Effector memory CD4-positive, alpha-beta T cell (primary cell): ENCODE measurements at places on chromosomes 7 and 10.

DNA sequence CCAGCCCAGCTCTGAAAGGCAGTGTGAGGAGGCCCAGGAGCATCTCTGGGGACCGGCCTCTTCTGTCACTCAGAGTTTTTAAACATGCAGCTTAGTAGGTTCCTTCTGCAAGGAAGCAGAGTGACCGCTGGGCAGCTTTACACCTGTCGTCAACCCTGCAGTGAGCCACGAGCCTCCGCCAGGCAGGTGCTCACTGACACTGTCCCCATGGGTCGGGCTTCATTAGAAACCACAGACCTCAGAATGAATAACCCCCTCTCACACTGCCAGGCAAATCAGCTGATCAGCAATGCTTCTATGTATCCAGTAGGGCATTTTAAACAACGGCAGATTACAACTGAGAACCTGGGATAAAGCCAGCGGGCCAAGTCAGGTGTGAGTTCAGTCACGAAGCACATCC lies 106.1 kb downstream of the MAD1L1 start:
- H3K36me3 ChIP-seq = no peaks in the 10 kb centered on the region
- H3K27ac ChIP-seq = no peak overlapping the region

GRCh38 chr10:130395248-130395936 lies 259.2 kb downstream of the GLRX3 start:
- no peak overlapping the region for H3K27ac ChIP-seq
- DNase-seq = no peak
- H3K4me1 ChIP-seq = no peaks in the 10 kb centered on the region
- H3K36me3 ChIP-seq = no peaks in the 10 kb centered on the region

DNA sequence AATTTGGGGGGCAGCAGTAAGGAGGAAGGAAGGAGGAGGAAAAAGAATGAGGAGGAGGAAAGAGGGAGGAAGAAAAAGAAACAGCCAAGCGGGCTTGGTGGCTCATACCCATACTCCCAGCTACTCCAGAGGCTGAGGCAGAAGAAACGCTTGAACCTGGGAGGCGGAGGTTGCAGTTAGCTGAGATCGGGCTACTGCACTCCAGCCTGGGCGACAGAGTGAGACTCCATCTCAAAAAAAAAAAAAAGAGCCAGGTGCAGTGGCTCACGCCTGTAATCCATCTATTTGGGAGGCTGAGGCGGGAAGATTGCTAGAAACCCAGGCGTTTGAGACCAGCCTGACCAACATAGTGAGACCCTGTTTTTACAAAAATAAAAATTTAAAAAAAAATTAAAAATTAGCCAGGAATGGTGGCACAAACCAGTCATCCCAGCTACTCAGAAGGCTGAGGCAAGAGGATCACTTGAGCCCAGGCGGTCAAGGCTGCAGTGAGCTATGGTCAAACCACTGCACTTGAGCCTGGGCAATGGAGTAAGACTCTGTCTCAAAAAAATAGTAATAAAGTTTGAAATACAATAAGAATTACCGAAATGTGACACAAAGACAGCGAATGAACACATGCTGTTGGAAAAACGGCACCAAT lies 14.1 kb upstream of the CRCP start:
- peak overlapping the region; percentile 42 for H3K27ac ChIP-seq
- peaks cover 3% of the 10 kb centered on the region for H3K4me1 ChIP-seq
- DNase-seq = no peak
- H3K36me3 ChIP-seq = no peaks in the 10 kb centered on the region
- H3K27me3 ChIP-seq = no peaks in the 10 kb centered on the region

DNA sequence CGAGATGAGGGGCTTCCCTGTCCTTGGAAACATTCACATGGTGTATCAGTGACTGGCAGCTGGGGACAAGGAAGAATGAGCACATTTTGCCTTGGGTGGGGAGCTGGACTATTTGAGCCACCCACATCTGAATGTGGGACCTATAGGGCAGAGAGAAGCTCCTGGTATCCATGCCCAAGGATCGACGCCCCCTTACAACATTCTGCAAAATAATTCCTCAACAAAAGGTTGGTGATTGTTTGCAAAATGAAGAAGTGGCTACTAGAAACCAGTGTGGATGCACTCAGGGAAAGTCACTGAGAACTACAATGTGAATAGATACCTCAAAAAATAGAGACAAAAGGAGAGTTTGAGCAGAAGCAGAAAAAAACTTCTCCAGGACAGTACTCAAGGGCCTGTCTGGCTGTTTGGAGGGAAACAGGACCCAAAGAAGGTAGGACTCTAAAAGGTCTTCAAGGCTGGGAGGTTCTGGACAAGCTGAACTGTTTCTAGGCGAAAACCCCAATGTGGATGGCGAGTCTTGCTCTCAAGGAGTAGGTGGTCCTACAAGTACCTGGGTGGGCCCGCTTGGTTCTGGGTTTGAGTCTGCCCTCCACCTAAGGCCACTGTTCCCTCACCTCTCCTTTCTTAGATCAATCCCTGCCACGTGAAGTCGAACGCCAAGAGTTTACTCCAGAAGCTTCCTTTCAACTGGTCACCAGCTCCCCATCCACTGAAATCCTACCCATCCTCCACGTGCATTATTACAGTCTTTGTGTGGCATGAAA lies 125.0 kb upstream of the ZNF746 start:
- peaks cover 29% of the 10 kb centered on the region for H3K36me3 ChIP-seq
- no peak overlapping the region for H3K4me3 ChIP-seq
- no peak for DNase-seq

- no peaks in the 10 kb centered on the region for H3K36me3 ChIP-seq
- H3K27me3 ChIP-seq = no peaks in the 10 kb centered on the region
- no peak for DNase-seq
These were observed 6.4 kb upstream of the PRTFDC1 start for GRCh38 chr10:24958721-24959381.

- H3K4me3 ChIP-seq = no peak overlapping the region
- no peak overlapping the region for H3K27ac ChIP-seq
- no peaks in the 10 kb centered on the region for H3K27me3 ChIP-seq
- H3K36me3 ChIP-seq = no peaks in the 10 kb centered on the region
These were observed 36.9 kb downstream of the TAF3 start for GRCh38 chr10:7855205-7855604.

GRCh38 chr7:135341049-135341448 lies 107.4 kb downstream of the STRA8 start:
- H3K4me1 ChIP-seq = no peaks in the 10 kb centered on the region
- no peaks in the 10 kb centered on the region for H3K36me3 ChIP-seq
- H3K4me3 ChIP-seq = no peak overlapping the region
- H3K27me3 ChIP-seq = no peaks in the 10 kb centered on the region

GRCh38 chr10:59362959-59363381 lies 621 bp upstream of the FAM13C start:
- H3K36me3 ChIP-seq = no peaks in the 10 kb centered on the region
- no peak overlapping the region for H3K27ac ChIP-seq
- H3K27me3 ChIP-seq = no peaks in the 10 kb centered on the region
- H3K4me3 ChIP-seq = no peak overlapping the region
- no peaks in the 10 kb centered on the region for H3K4me1 ChIP-seq

DNA sequence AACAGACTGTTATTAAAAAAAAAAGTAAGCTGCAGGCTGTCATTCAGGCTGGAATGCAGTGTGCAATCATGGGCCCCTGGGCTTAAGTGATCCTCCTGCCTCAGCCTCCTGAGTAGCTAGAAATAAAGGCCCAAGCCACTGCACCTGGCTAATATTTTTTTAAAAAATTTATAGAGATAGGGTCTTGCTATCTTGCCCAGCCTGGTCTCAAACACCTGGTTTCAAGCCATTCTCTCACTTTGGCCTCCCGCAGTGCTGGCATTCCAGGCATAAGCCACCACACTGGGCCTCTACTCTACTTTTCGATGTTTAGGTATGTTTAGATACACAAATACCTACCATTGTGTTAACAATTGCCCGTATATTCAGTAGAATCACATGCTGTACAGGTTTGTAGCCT lies 270.4 kb upstream of the PRKCQ start:
- no peak overlapping the region for H3K4me3 ChIP-seq
- no peaks in the 10 kb centered on the region for H3K4me1 ChIP-seq
- no peaks in the 10 kb centered on the region for H3K36me3 ChIP-seq
- DNase-seq = no peak
- H3K27me3 ChIP-seq = no peaks in the 10 kb centered on the region
- no peak overlapping the region for H3K27ac ChIP-seq

DNA sequence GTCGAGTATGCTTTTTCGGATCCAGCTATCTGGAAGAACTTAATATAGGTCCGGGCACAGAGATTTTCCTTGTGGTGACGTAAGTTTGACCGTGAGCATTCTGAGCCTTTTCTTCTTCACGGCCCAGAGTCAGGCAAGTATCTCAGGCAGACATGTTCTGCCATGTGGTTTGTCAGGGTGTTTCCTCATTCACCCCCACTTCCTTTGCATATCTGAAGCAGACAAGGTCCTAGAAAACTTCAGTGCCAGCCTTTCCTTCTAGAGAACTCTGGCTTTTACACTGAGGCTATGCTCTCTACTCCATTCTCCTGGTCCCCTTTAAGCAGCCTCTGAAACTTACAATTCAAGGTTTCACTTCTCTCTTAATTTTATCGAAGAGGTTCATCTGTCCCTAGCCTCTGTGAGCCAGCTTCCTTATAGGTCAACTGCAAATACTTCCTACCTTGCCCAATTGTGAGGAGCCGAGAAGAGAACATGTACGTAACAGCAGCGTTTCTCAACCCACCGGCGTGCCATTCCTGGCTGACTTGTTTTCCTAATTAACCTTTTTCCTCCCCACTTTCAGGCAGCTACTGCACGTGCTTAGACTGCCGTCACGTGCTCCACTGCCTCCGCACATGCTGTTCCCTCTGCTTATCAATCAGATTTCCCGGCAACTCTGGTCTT lies 47.3 kb downstream of the CDCA7L start:
- peak; percentile 2 for DNase-seq
- peaks cover 5% of the 10 kb centered on the region for H3K4me1 ChIP-seq
- H3K4me3 ChIP-seq = no peak overlapping the region
- H3K27ac ChIP-seq = no peak overlapping the region
- peaks cover 3% of the 10 kb centered on the region for H3K27me3 ChIP-seq
- no peaks in the 10 kb centered on the region for H3K36me3 ChIP-seq

DNA sequence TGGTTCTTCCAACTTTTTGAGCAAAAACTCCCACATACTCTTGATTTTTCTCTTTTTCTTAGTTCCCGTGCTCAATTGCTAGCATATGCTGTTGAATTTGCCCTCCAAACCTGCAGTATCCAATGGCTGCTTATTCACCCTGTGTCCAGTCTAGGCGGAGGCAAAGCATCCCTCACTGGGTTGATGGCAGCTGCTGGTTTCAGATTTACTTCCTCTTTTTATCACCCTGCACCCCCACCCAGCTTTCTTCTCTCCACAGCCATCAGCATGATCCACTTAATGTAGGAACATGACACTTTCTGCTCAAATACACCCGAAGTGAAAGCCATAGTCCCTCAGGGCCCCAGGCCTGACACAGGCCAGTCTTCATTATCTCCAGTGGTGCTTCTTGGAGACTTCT lies 87.6 kb upstream of the ADARB2 start:
- H3K27me3 ChIP-seq = no peaks in the 10 kb centered on the region
- H3K36me3 ChIP-seq = no peaks in the 10 kb centered on the region
- no peaks in the 10 kb centered on the region for H3K4me1 ChIP-seq
- no peak overlapping the region for H3K27ac ChIP-seq
- no peak overlapping the region for H3K4me3 ChIP-seq
- DNase-seq = no peak
